ENCODE measurements at places on chromosomes 3 and 15.

DNA sequence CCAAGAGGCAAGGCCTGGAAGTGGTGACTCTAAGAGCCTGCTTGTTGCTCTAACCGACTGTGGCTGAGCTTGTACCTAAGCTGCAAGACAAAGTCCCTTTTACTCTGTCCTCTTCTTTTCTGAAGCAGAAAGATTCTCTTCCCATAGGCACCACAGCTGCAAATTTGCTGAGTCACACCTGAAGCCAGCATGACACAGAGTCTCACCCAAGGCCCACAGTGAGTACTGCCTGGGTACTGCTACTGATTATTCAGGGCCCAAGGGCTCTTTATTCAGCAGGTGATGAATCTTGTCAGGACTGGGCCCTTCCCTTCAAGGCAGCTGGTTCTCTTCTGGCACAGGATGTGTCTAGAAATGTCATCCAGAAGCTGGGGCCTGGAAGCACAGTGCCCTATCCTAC, 18.9 kb upstream of the TIGIT start:
- DNase-seq, result no peak

GRCh38 chr15:70508561-70509281, 254.6 kb downstream of the UACA start:
- DNase-seq, result peak; percentile 87

DNA sequence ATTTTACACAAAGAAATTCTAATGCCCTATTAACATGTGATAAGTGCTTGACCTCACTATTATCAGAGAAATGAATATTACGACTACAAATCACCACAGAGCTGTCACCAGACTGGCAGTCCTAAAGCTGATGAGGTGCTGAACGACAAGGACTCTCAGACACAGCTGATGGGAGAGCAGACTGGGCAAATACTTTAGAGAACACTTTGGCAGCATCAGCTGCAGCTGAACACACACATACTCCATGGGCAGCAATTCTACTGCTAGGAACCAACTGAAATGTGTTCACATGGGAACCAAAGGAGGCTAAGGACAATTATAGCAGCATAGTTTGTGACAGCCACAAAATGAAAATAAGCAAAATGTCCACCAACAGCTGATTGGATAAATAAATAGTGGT, 45.5 kb downstream of the SUSD5 start:
- DNase-seq, result no peak

- peak; percentile 60 for DNase-seq
Measured at GRCh38 chr15:44729408-44730127, 6.8 kb upstream of the TRIM69 start.

- no peak for DNase-seq
Measured at GRCh38 chr3:181213347-181213746, 223.8 kb upstream of the DNAJC19 start.

Measured in suppressor macrophage (primary cell).